ENCODE measurements at places on chromosomes 11 and 22.

DNA sequence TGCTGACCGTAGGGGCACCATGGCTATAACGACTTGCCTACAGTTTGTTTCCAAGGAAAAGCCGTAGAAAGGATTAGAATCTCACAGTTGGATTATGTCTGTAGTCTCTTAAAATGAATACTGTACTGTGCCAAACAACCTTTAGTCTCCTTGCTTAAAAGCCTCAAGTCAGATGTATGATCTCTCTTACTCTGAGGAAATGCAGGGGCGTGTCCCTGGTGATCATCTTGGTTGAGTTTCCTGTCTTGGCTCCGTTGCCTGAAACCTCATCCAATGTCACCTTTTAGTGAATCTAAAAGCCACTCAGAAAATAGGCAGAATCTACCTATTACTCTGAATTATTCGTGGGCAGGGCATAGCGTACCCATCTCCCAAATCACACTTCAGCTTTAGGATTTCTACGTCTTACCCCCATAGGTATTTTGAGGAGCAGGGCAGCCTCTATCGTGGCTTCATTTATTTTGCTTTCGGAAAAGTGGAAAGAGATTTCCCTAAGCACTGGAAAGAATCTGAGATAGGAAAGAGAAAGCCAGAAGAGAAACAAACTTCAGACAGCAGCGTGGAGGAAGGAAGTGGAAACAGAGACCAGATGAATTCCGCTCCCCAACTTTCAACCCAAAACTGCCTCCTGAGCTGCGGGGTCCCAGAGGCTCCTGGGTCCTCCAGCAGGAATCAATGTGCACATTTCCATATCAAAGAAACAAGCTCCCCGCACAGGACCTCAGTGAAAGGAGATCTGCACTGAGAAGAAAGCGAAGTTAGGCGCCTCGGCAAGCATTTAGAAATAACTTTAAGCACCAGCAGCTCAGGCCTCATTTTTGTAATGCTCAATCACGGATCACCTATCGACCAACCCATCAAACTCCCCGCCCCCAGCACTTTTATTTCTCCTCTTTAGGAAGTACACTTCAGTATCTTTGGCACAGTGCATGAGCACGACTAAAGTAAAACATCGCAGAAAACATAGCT lies 245.8 kb downstream of the ETS1 start:
- DNase-seq = no peak

DNA sequence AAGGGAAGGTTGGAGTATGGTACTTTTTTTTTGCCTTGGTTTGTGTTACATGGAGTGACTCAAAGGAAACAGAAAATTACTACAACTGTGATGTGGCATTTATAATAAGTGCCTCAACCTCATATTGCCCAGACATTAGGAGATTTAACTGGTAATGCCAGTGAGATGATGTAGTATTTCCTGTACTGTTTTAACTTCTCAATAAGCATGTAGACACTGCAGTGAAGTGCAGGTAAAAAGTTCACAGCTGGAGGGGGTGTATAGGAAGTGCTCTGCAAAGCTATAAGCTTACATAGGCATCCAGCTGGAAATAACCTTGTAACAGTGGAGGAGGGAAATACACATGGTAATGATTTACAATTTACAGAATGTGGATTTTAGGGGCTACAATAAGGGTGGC lies 138.2 kb upstream of the MTMR2 start:
- no peak for DNase-seq

GRCh38 chr22:30263883-30264282 lies 2.8 kb downstream of the OSM start:
- no peak for DNase-seq

GRCh38 chr22:49433717-49434611 lies 393.7 kb downstream of the BRD1 start:
- DNase-seq = no peak

GRCh38 chr11:111603611-111604130 lies 1.4 kb downstream of the SIK2 start:
- no peak for DNase-seq

- DNase-seq = no peak
Observed at GRCh38 chr11:43578346-43579170, 102.0 kb upstream of the HSD17B12 start.

DNA sequence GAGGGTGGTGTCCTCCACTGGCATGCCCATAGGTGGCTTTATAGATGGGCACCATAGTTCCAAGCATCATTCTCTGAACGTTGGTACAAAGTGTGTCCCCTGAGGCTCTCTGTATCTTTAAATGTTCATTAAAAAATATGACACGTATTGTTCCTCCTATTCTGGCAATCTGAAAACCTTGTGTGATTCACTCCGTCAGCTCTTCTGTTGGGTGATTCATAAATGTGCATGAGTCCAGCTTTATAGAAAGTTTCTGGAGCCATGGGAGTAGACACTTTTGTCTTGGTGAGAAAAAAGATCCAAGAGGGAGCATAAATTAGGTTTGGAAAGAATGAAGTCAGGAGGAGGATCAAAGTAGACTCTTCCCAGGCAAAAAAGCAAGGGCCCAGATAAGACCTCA lies 728.8 kb downstream of the NELL1 start:
- DNase-seq = no peak

DNA sequence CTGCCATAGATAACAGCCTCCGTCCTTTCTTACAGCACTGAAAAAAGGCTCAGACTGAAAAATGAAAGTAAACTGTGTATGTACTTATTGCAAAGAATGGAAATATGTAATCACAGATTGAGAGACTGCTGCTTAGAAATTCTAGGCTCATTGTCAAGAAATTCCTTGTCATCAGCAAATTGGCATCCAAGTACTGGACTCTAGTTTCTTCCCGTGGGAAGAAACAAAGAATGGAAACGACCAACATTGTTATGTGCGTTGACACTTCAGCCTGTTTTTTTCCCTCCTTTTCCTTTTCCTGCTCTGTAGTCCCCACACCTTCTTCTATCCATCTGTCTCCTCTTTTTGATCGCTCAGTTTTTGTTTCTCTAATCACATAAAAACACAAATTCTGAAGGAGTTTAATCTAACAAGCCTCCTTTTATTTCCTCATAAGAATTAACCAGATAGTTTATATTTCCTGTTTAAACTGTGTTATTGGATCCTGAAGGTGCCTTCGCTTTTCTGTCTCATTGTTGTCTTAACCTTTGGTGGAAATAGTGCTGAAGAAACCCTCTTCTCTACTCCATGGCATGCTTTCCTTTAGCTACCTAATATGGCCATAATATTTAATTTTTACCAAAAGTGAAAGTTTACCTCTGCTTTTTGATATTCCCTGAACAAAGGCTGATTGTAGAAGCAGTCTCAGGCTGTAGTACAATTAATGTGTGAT lies 20.0 kb upstream of the CASP12 start:
- DNase-seq = no peak

GRCh38 chr22:43457002-43457401 lies 45.2 kb downstream of the MPPED1 start:
- no peak for DNase-seq

DNA sequence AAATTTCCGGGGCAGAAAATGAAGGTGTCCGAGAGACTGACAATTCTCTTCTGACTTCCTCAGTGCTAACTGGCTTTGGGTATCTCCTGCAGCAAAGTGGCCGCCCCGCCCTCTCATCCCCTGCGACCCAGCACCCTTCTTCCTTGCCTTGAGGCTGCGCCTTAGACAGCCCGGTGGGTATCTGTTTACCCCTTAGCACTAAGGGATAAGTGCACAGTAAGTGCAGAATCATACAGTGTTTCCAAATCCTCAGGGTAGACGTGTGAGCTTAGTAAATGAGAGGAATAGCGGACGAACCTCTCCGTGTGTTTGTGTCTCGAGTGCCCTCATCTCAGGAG lies 368 bp upstream of the CHORDC1 start:
- no peak for DNase-seq

- DNase-seq = no peak
Observed at GRCh38 chr11:417652-418342, 3.0 kb upstream of the SIGIRR start.

- DNase-seq = no peak
Observed at GRCh38 chr11:9850224-9850895, 186.5 kb downstream of the SWAP70 start.

- no peak for DNase-seq
Observed at GRCh38 chr11:126511475-126512115, 156.1 kb downstream of the ST3GAL4 start.

DNA sequence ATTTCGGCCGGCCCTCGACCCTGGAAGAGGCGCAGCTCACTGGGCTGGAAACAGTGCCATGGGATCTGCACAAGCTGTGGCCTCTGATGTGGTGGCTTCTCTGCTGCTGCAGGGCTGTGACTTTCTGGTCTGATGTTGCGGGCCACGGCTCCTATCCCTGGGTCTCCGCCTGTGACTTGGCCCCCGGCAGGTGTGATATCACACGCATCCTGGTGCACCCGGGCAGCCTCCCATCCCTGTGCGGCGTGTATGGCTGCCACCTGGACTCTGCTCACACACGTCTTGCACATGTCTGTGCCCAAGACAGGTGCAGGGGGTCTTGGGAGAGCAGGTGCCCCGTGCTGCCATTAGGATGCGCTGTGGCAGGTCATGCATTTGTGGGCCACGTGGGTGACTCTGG lies 31.1 kb downstream of the GRAMD4 start:
- DNase-seq = no peak

- DNase-seq = no peak
Observed at GRCh38 chr11:134487696-134488095, 75.7 kb upstream of the B3GAT1 start.

- DNase-seq = no peak
Observed at GRCh38 chr11:102184269-102184987, 74.2 kb downstream of the YAP1 start.

DNA sequence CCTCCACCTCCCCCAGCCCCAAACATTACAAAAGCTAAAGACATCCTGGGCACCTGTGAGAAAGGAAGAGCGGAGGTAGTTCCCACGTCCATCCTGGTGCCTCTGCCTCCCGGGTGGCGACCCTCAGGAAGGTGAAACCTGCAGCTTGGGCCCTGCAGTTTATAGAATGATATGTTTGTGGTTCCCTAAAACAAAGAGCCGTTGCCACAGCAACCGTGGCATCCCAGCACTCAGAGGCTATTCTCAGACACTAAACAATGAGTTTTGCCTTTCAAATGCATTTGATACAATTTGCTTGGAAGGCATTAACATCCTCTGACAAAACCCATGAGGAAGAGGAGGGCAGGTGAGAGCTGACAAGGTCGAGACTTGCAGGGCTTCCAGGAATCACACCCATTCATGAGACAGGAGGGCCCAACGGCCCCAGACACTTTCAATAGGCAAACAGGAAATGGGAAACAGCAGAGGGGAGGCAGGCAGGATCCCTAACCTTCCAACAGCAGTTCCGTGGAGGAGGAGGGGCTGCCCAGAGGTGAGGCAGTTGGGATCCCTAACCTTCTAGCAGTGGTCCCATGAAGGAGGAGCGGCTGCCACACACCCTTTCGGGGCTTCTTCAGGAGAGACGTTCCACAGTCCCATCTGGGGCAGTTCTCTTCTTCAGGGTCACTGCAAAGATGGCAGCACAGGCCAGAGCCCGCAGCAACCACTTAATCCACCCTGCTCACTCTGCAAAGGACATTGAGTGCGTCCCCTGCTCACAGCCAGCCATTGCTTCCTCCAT lies 379.2 kb downstream of the SHANK2 start:
- DNase-seq = no peak

GRCh38 chr22:47084226-47084625 lies 321.8 kb downstream of the TBC1D22A start:
- DNase-seq = no peak

DNA sequence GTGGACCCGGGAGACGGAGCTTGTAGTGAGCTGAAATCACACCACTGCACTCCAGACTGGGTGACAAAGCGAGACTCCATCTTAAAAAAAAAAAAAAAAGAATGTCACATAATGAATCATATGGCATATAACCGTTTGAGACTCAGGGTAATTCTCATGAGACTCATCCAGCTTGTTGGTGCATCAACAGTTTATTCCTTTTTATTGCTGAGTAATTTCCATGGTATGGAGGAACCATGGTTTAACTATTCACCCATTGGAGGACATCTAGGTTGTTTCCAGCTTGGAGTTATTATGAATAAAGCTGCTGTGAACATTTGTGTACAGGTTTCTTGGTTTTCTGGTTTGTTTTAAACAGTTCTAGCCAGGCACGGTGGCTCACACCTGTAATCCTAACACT lies 25.3 kb downstream of the PPARA start:
- DNase-seq = no peak

- DNase-seq = no peak
Observed at GRCh38 chr11:30153008-30153407, 77.8 kb upstream of the FSHB start.

DNA sequence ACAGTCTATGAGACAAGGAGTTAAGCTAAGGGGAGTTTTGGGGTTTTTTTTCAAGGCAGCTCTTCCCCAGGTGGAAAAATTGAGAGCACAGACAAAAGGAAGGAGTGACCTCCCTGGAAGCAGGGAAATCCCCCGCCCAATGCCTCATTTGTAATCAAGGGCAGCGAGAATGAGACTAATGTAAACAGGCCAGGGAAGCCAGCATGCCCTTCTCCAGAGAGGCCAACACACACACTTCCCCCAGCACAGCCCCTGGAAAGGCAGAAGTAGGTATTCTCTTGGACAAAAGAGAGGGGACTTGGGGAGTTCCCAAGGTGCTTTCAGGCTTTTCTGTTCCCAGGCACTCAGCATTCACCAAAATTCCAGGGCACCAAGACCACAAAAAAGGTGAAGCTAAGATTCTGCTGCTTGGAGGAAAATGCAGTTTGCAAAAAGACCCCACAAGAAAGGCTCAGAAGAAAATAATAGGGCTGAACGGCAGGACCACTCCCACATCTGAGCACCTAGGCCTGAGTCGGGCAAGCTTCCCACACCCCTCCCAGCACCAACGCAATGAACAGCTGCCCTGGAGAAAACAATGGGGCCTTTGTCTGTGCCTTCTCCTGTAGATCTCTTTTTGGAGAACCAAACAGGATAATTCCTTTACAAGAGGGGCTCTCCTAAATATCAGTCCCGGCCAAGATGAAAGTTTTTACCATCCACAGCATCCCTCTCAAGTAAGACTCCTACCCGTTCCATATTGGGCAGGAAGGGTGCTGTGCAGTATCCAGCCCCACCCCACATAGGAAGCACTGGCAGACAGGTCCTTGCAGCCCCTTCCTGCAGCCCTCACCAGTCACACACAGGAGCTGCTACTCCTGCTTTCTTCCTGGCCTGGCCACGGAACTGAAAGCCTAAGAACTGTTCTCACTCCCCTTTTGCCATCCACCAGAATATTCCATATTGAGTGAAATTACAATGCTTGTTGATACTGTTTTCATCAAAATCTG lies 70.7 kb upstream of the AKIP1 start:
- DNase-seq = peak; percentile 23

DNA sequence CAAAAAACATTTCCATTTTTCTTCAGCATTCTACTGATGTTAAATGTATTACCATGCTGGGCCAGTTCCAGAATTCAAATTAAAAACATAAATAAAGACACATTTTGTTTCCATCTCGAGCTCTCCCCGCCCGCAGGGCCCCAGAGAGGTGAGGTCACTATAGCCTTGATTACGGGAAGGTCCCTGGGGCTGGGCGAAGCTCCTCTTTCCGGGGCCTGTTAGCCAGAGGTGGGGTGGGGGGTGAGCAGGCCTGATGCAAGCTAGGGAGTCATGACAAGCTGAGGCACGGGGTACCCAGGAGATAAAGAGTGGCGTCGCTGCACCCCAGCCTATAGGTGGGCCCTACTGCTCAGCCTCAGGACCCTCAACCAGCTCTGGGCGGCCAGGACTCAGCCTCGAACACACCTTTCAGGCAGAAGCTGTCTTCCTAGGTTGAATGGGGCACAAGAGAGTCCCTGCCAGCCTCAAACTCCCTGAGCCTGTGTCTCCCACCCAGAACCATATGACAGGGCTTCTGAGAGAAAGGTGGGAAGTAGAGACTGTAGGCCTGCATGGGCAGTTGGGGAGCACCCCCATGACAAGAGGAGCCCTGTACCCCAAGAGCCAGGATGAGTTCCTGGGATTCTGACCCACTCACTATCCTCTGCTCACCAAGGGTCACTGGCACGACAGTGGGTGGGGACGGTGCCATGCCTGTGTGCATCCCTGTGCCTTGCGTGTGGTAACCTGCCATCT lies 34.8 kb downstream of the KCNQ1OT1 start:
- no peak for DNase-seq

Measured in nephron progenitor cell (in vitro differentiated cells).